ENCODE measurements at places on chromosomes 3 and 15.

- no peak for DNase-seq
Measured at GRCh38 chr3:10744098-10744465, 71.9 kb upstream of the SLC6A11 start.

- DNase-seq, result no peak
Measured at GRCh38 chr15:78617516-78617915, 3.3 kb downstream of the CHRNA3 start.

GRCh38 chr15:85831415-85832113, 36.8 kb upstream of the KLHL25 start:
- DNase-seq, result no peak

DNA sequence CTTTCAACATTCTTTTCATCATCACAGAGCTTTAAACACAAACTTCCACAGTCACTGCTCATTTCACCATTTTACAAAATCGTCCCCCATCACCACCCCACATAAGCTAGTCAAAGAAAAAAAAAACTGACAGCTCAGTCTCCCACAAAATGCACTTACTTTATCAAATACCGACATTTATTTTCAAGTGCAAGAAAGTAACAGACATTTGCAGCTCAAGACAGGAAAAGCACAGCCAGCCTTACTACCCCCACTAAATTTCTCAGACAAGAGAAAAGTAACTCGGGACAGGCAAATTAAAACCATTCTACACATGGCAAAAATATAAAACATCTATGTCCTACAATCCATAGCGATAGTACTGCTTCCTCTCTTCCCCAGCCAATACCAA, 402.4 kb downstream of the SHQ1 start:
- DNase-seq, result no peak

DNA sequence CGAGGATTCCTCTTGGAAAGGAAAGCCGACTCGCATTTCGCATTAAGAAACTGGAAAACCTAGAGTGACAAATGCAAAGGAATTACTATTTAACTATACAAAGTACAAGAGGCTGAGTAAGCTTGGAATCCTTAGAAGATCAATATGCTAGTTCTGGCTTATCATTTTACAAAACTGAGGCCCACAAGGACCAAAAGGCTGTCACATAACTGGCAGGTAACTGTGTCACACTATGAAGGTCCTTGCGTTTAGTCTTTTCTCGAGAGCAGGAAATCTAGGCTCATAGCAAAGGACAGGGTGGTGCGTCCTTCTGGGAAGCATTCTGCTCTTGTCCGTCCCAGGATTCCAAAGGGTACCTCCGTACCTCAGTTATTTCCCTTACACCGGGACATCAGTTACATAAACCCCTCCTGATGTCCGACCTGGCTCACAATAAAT, 629 bp downstream of the RPL24 start:
- DNase-seq, result no peak

GRCh38 chr3:168424059-168424734, 328.5 kb upstream of the GOLIM4 start:
- DNase-seq, result no peak

DNA sequence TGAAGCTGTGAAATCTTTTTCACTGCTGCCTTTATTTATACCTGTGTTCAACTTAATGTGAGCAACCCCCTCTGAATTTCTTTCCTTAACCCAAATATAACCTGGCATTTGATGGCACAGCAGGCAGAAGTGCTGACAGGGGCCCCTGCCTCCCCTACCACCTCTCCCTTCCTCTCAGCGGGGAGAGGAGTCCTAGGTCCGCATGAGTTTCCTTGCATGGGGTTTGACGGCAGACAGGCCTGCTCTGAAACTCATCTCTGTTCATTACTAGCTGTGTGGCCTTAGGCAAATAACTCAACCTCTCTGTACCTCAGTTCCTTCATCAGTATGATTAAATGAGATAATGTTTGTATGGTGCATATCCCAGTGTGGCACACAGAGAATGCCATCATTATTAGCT, 79.7 kb downstream of the SEC22A start:
- DNase-seq, result no peak

GRCh38 chr3:16697443-16698147, 92.4 kb upstream of the DAZL start:
- DNase-seq, result no peak

DNA sequence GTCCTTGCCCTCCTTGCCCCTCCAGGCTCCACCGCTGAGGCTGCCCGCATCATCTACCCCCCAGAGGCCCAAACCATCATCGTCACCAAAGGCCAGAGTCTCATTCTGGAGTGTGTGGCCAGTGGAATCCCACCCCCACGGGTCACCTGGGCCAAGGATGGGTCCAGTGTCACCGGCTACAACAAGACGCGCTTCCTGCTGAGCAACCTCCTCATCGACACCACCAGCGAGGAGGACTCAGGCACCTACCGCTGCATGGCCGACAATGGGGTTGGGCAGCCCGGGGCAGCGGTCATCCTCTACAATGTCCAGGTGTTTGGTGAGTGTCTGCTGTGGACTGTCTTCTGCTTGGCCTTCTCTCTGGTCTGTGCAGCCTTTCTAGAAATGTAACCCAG, 61.0 kb downstream of the BOC start:
- no peak for DNase-seq

DNA sequence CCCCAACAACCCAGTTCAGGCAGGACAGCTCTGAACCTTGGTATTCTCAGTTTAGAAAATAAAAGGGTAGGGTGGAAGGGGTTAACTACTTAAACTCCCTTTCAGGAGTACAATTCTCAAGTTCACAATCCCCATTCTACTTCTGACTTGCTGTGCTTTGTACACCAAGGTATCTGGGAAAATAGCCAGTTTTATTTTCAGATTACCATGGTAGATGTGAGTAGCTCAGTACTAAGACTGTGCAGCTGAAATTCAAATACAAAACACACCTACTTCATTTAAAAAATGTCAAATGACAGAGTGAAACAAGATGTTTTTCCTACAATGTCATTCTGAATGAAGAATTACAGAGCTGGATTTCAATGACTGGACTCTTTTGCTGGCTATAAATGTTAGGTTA, 27.4 kb downstream of the SLC7A14 start:
- no peak for DNase-seq

DNA sequence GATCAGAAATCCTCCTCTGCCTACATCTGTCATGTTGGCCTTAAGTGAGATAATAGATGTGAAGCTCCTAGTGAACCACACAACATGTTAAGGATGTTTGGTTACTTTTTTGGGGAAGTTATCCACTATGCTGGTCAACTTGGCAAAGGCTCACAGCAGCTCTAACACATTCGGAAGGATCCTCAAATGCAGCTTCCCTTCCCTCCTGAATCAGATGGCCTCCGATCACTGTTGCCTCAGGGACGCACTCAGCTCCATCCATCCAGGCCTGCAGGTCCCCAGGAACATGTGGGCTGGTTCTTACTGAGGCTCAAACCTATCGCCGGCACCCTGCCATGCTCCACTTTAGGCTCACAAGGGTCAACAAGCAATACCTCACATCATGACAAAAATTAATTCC, 67.9 kb downstream of the CORO2B start:
- DNase-seq, result no peak

DNA sequence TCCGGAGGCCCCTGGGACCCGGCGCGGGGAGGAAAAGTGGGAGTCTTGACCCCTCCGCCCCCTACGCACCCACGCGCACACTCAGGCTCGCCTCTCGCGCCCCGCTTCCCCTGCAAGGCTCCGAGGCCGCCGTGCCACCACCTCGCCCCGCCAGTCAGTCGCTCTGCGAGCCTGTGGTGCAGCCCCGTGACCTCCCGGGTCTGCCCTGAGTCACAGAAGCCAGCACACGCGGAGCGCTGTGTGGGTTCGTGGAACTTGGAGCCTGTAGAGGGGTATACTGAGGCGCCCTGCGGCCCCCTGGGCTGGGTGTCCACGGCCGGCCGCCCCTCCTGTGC, 380 bp upstream of the ALS2CL start:
- peak; percentile 51 for DNase-seq

DNA sequence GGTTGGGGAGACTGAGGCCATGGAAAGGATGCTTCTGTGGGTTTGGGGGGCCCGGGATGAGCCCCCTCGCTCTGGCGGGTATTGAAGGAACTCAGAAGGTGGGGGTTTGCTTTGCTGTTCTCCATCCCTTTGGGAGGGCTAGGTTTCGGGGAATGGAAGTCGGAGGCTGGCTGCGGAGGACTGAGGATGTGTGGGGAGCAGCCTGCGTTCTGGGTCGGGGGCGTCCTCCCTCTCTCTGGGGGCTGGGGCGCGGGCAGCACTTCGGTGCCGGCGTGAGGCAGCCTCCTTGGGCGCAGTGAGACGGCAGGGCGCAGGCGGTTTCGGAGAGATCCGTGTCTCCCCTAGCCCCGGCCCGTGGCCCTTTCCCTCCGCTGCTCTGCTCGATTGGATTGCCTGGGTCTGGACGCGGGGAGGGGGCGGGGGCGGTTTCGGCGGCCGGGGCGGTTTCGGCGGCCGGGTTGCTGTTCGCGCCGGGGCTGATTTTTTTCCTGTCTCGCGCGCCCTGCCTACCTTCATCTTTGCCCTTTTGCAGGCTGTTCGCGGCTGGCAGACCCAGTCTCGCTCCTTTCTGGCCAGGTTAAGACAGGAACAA, 1.4 kb downstream of the PTPRG start:
- DNase-seq, result peak; percentile 12

- DNase-seq, result no peak
Measured at GRCh38 chr3:180188512-180189309, 152.0 kb upstream of the PEX5L start.

GRCh38 chr15:43958861-43959330, 132.1 kb downstream of the WDR76 start:
- no peak for DNase-seq

- DNase-seq, result no peak
Measured at GRCh38 chr3:161927131-161927530, 430.5 kb downstream of the OTOL1 start.

GRCh38 chr15:81939604-81940440, 106.0 kb downstream of the MEX3B start:
- DNase-seq, result peak; percentile 24

- peak; percentile 36 for DNase-seq
Measured at GRCh38 chr3:187973977-187974870, 179.7 kb upstream of the LPP start.

DNA sequence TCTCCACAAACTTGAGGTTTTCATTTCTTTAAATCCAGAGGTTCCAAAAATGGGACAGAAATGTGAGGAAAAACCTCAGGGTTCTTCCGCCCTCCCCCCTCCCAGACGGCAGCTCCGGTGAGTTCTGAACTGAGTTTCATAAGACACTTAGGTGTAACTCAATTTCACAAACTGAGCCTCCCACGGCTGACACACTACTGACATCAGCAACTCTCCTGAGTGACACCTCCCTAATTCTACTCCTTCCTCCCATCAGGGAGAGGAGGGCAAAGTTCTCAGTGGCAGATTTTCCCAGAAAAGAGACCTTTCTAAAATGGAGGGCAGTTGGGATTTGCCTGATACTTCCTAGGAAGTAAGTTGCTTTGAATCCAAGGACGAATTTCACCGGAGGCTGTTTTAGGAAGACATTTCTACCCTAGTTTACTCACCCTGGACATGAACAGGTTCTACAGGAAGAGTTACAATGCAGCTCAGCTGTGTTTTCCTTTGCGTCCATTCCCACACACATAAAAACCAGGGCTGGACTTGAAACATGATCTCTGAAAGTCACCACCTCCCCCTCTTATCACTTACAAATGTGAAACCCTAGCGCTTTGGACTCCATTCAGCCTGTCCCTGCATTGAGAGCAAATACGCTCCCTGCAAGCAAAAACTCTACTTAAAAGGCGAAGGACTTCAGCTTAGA, 78.1 kb upstream of the LMOD3 start:
- DNase-seq, result no peak

- no peak for DNase-seq
Measured at GRCh38 chr15:73352082-73352481, 16.7 kb downstream of the HCN4 start.

- DNase-seq, result no peak
Measured at GRCh38 chr3:89179355-89180001, 72.1 kb downstream of the EPHA3 start.

DNA sequence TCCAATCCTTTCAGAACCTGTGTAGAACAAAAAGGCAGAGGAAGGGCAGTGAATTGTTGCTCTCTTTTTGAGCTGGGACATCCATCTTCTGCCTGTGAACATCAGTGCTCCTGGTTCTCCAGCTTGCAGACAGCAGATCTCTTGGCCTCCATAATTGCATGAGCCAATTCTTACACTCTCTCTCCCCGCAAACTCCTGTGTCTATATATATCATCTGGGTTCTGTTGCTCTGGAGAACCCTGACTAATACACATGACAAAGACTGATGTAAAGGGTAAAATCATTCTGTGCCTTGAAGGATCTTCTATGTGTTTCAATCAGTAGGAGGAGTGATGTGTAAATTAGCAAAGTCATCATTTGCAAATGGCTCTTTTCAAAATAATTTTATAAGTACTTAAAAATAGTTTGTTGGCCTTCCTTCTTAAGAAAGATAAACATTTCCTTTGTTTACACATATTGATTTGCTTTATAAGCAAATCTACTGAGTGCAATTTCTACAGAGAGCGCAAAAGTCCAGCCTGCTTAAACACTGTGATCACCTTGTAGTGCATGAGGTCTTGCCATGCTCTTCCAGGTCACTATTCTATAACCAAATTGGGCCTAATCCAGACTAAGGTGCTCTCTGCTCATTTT, 154.9 kb upstream of the ANKRD28 start:
- no peak for DNase-seq

DNA sequence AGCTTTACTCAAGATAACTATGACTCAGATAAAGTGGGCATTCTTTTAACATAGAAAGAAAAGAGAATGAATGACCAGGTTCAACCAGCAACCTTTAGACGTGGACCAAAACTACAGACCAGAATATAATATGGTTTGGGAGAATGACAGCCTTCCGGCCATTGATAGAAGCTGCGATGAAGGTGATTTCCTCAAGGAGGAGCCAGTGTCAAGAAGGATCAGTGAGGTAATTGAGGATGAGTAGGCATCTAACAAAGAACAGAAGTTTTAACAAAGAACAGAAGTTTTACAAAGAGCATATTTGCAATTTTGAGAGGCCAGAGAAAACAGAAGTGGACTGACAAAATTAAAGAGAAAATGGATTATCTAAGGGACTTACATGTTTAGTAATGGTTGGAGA, 289.0 kb upstream of the AGTR1 start:
- no peak for DNase-seq

GRCh38 chr15:75483961-75484360, 32.5 kb upstream of the SIN3A start:
- no peak for DNase-seq

GRCh38 chr3:100437721-100438622, 36.6 kb downstream of the LNP1 start:
- DNase-seq, result no peak

GRCh38 chr3:69838217-69838616, 99.0 kb downstream of the MITF start:
- DNase-seq, result no peak

- DNase-seq, result no peak
Measured at GRCh38 chr15:69080295-69081248, 66.1 kb downstream of the NOX5 start.

DNA sequence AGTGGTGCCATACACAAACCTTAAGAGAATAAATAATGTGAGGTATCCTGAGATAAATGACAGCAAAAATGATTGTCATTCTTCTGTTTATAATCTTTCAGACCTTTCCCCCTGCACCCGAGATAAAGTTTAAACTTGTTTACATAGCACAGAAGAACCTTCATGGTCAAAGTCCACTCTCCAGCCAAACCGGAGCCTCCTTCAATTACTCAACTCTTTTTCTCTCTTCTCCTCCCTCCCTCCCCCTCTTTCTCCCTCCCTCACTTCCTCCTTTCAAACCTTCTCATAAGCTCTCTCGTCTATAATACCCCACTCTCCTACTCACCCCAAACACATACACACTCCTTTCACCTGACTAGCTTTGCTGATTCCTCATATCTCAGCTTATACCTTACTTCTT, 198.9 kb downstream of the EFHB start:
- DNase-seq, result no peak

- DNase-seq, result no peak
Measured at GRCh38 chr15:63930034-63930433, 96.3 kb upstream of the HERC1 start.

All from stimulated activated naive CD8-positive, alpha-beta T cell treated with anti-CD3 and anti-CD28 coated beads, Interleukin-15, amount 100 ng/mL, for 72 hours (primary cell).